ENCODE measurements at places on chromosomes 2 and 18.

GRCh38 chr2:237987268-237987667, 20.5 kb downstream of the UBE2F start:
- DNase-seq, result no peak

GRCh38 chr18:75677696-75678455, 250.4 kb upstream of the SMIM21 start:
- DNase-seq, result no peak

DNA sequence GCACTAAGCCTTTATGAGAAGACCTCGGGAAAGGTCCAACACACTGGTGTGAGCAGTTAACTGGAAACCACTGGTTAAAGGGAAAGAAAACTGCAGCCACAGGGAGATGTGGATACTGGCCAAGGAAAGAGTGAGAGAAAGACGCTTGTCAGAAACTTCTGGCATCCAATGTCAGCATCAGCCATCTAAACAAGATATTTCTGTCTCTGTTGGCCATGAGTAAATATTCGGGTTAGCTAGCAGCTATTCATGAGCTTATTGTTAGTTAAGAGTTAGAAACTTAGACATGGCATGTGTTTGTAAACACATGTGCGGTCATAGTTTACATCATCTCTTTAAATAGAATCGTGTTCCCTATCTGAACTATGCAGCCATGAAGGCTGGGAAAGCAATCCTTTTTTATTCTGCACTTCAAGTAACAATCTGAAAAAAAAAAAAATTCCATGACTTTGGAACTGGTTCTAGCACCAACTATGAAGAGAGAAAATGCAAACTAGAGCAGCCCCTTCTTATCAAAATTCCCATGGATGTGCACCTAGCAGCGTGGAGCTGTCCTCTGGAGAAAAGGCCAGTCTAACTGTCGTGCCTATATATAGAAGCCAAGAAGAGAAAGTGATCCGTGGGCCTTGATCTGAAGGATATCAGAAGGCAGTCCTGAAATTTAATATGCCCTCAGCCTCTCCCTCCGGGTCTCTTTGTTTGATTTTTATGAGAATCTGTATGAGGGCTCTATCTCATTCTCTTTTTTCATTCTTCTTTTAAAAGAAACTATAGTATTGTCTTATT, 84.0 kb upstream of the RFX8 start:
- no peak for DNase-seq

GRCh38 chr18:35837922-35838496, 134.5 kb upstream of the RMP24 start:
- DNase-seq, result no peak

DNA sequence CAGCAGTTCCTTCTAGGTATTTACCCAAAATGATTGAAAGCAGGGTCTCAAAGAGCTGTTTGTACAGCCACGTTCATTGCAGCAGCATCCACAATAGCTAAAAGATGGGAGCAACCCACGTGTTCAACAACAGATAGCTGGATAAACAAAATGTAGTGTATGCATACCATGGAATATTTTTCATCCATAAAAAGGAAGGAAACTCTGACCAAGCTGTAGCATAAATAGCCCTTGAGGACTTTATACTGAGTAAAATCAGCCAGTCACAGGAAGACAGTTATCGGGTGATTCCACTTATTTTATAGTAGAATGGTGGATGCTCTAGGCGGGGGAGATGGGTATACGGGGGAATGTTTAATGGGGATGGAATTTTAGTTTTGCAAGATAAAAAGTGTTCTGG, 7.5 kb downstream of the TRAPPC12 start:
- no peak for DNase-seq

- no peak for DNase-seq
Observed at GRCh38 chr2:168137510-168138180, 109.8 kb downstream of the STK39 start.

DNA sequence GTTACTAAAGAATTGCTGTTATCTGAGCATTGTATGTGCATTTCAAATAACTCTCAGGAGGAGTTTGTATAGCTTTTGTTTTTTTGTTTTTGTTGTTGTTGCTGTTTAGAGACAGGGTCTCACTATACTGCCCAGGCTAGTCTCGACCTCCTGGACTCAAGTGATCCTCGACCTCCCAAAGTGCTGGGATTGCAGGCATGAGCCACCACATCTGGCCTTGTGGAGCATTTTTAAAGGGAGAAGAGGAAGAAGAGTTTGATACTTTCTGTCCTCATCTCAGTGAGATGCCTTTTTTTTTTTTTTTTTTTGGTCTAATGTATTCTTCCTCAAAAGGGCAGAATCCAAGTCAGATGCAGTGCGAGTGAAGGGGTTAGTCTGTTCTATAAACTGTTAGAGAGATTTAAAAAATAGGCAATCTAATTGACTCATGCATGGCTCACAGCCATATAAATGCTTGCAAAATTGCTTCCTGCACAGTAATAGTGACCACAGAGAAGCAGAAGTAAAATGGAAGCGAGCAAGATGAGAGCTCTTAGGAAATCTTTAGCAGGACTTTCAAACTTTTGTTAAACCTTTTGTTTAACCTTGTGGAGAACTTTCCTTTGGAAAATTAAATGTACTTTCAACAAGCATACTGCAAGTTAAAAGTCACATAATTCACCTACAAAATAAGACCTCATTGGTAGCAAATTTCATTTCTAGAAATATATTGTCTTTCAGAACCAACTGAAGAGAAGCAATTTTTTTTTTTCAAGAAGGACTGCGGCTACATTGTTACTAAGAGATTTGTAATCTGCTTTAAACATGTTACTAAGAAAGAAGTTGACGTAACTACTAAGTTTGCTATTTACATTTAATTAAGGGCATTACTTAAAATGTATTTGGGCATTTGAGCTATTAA, 52.3 kb upstream of the ROCK1 start:
- DNase-seq, result no peak

GRCh38 chr2:236623816-236624215, 54.2 kb downstream of the ACKR3 start:
- no peak for DNase-seq
